ENCODE measurements at places on chromosomes 3 and 15. TPM values are rescaled to one million over a fixed set of nuclear protein-coding genes. Genes with fewer than 3 reads are reported as not detected.
A peak's percentile ranks its signal among the peaks of the same experiment; 100 is the strongest.

Gene PRR20G
- total RNA-seq, result not detected

Gene LMAN1L
- total RNA-seq, result not detected

Gene CCK
- total RNA-seq, result not detected

Gene PRR23E
- total RNA-seq, result not detected

Gene TGFBR2
- total RNA-seq, result 250 TPM

DNA sequence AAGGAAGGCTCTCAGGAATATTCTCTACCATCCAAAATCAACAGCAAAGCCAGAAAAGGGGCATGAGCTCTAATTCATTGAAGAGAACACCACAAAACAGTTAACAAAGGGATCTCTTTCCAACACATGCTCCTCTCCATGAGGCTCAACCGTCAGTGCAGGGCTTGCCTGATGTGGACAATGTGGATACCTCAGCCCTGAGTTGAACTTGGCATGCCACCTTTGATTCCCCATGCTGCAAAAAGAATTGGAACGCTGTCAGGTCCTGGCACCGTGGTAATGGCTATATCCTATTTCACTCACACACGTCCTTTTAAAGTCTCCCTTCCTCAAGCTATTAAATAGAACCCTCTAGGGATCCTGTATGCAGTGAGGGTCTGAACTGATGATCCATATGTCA, 30.7 kb upstream of the IP6K2 start:
- peaks cover 12% of the 10 kb centered on the region for H3K4me1 ChIP-seq
- DNase-seq, result no peak
- H3K4me3 ChIP-seq, result no peak overlapping the region
- H3K27ac ChIP-seq, result no peak overlapping the region

- H3K4me1 ChIP-seq, result peaks cover 45% of the 10 kb centered on the region
- no peak overlapping the region for H3K4me3 ChIP-seq
- no peak overlapping the region for H3K27ac ChIP-seq
- H3K27me3 ChIP-seq, result no peaks in the 10 kb centered on the region
- no peaks in the 10 kb centered on the region for H3K36me3 ChIP-seq
Observed at GRCh38 chr15:96358821-96359615, 28.5 kb downstream of the NR2F2 start.

DNA sequence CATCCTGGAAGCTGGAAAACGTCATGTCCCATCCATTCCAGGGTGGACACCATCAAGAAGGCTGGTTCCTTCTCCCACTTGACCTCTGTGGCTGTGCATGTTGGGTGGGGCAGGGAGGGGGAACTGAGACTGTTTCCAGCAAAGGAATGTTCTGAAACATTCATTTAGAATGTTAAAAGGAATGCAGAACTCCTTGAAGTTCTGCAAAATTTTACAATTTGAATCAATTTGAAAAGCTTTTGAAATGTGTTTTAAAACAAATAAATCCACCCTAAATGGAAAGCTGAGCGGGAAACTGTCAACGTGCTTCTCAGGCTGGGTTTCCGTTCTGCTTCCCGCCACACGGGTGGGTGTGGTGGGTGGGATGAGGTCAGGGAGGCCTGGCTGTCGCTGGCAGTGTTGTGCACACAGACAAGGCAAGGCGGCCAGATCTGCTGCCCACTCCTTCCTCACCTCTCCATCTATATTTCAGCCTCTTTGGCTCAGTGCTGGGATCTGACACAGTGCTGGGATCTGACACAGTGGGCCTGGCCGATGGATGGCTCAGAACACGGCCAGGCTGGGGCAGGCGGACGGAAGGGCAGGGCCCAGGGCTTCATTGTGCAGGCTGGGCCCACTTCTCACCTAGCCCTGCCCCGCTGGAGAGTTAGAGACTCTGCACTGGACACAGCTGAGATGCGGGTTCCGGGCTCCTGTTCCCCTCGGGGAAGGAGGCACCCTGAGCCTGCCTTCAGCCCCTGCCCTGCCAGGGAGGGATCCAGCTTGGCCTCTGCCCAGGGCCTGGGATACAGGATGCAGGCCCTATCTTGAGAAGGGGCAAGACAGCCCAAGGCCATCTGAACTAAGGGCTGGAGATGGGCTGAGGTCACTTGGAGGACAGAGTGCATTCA, 110.4 kb downstream of the TMEM266 start:
- H3K27me3 ChIP-seq, result no peaks in the 10 kb centered on the region
- no peaks in the 10 kb centered on the region for H3K4me1 ChIP-seq
- no peaks in the 10 kb centered on the region for H3K36me3 ChIP-seq
- no peak for DNase-seq
- no peak overlapping the region for H3K4me3 ChIP-seq
- H3K27ac ChIP-seq, result no peak overlapping the region

GRCh38 chr3:16243706-16244490, 20.8 kb downstream of the DPH3 start:
- DNase-seq, result no peak
- H3K36me3 ChIP-seq, result no peaks in the 10 kb centered on the region
- H3K27ac ChIP-seq, result no peak overlapping the region
- H3K27me3 ChIP-seq, result no peaks in the 10 kb centered on the region
- peak overlapping the region; percentile 16 for H3K4me3 ChIP-seq

GRCh38 chr15:31504462-31504839, 177.8 kb downstream of the KLF13 start:
- H3K4me1 ChIP-seq, result no peaks in the 10 kb centered on the region
- H3K4me3 ChIP-seq, result no peak overlapping the region
- no peaks in the 10 kb centered on the region for H3K36me3 ChIP-seq
- H3K27ac ChIP-seq, result no peak overlapping the region

DNA sequence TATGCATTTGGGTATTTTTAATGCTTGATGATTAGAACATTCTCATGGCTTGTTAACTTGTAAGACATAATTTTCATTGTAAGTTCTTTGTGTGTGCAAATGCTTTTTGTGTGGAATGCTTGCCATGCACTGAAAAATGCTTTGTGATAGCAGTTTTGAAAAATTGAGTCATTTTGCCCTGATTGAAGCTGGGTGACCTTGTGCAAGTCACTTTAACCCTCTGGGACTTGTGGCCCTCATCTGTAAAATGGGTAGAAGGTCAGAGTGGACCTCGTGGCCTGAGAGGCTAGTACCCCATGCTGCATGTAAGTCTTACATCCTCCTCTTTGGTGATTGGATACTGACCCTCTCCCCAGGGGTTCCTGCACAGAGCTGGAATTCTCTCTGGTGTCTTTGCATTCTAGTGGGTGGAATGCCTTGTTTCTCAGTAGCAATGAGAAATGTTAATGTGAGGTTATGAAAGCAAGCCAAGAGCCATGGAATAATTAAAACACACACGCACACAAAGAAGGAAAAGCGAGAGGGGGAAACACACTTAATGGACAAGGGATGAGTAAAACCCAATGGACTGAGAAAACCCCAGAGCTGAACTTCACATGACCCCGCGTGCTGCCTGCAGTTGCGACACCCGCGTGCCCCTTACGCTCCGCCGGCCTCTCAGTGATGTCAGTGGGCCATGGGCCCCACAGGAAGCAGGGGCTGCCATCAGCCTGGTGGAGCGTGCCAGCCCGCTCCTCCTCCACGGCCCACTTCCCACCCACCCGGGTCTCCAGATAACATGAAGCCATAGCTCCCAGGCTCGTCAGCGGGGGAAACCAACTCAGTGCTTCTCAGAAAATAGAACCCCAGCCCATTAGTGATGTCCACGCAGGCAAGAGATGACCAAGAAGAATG, 44.0 kb downstream of the SMAD3 start:
- DNase-seq, result no peak
- H3K27me3 ChIP-seq, result no peaks in the 10 kb centered on the region
- no peaks in the 10 kb centered on the region for H3K36me3 ChIP-seq
- H3K4me1 ChIP-seq, result peaks cover 74% of the 10 kb centered on the region

DNA sequence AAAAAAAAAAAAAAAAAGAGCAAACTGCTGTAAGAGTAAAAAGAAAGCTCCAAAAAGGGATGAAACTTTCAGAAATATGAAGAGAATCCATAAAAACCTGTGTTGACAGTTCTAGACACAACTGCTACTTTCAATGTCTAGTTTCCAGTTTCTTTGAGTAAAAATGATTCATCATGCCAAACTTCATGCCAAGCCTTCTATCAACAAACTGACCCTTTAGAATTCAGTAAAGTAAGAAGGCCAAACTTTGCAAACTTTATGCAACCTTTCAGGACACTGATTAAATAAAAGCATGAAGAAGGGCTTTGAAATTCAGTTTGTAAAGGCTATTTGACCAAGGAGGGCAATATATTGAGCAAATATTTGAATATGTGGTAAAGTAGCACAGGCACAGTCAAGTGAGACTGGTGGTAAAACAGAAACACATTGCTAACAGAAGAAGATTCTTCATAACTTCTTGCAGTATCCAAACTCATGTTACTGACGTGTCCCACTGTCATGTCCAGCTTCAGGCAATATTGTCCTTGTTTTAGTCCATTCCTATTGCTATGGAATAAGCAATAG, 56.3 kb upstream of the CFAP20DC start:
- H3K36me3 ChIP-seq, result no peaks in the 10 kb centered on the region
- no peaks in the 10 kb centered on the region for H3K4me1 ChIP-seq
- no peak overlapping the region for H3K4me3 ChIP-seq
- no peaks in the 10 kb centered on the region for H3K27me3 ChIP-seq
- no peak overlapping the region for H3K27ac ChIP-seq

DNA sequence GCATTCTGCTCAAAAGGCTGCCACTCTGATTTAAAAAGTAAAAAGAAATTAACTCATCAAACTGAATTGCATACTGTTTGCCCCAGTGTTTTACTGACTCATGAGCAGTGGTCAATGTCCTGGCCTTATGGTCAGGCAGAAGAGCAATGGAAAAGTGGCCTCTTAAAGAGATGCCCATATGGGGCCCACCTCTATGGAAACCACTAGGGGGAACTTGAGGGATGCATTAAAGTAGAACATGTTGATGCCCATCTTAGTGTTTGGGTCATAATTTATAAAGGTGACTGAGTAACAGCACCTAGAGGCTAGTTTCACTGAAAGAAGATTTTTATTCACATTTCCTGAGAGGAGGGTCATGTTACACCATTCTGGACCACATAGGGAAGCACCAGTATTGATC, 66.5 kb upstream of the RNU6-1 start:
- DNase-seq, result no peak
- no peaks in the 10 kb centered on the region for H3K36me3 ChIP-seq
- no peak overlapping the region for H3K4me3 ChIP-seq
- no peak overlapping the region for H3K27ac ChIP-seq
- H3K4me1 ChIP-seq, result peaks cover 3% of the 10 kb centered on the region

GRCh38 chr3:172467170-172467824, 19.0 kb upstream of the GHSR start:
- no peak overlapping the region for H3K4me3 ChIP-seq
- DNase-seq, result no peak
- no peak overlapping the region for H3K27ac ChIP-seq
- no peaks in the 10 kb centered on the region for H3K4me1 ChIP-seq
- H3K36me3 ChIP-seq, result no peaks in the 10 kb centered on the region

DNA sequence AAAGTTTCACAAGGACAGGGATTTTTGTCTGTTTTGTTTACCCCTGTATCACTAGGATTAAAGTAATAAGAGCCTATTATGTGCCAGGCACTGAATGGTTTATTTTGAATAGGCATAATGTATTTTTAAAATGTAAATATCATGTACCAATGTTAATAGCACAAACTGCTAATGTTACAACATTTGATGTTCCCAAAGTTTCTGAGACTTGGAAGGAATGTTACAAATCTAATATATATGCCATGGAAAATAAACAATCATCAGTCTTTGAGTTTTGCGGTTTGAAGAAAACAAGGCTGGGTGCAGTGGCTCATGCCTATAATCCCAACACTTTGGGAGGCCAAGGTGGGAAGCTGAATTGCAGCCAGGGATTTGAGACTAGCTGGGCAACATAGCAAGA, 159.4 kb downstream of the CDIN1 start:
- H3K4me3 ChIP-seq, result no peak overlapping the region
- H3K27ac ChIP-seq, result no peak overlapping the region
- no peaks in the 10 kb centered on the region for H3K36me3 ChIP-seq
- no peak for DNase-seq

- no peaks in the 10 kb centered on the region for H3K36me3 ChIP-seq
- H3K27me3 ChIP-seq, result no peaks in the 10 kb centered on the region
- H3K4me3 ChIP-seq, result no peak overlapping the region
- DNase-seq, result no peak
Observed at GRCh38 chr3:39126532-39127071, 19.1 kb downstream of the TTC21A start.

DNA sequence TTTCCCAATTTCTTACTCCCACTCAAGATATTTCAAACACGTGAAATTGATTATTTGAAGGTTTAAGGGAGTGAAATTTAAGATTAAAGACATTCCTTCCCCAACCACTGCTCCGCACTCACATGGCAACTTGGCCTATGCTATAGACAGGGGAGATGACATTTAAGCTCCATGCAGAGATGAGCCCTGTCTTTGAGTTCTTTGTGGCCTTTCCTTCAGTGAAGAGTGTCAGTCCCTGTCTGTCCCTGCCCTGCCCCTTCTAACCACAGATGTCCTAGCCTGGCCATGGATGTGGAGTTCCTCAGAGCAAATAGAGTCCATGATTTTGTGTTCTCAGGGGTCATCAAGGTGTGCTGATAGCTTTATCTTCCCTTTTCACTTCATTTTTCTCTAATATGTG, 29.4 kb upstream of the THBS1 start:
- no peak overlapping the region for H3K27ac ChIP-seq
- H3K4me3 ChIP-seq, result no peak overlapping the region
- H3K27me3 ChIP-seq, result no peaks in the 10 kb centered on the region
- H3K36me3 ChIP-seq, result no peaks in the 10 kb centered on the region
- DNase-seq, result no peak

GRCh38 chr3:14424711-14425580, 22.5 kb downstream of the SLC6A6 start:
- no peak for DNase-seq
- no peaks in the 10 kb centered on the region for H3K36me3 ChIP-seq
- no peak overlapping the region for H3K27ac ChIP-seq
- H3K4me1 ChIP-seq, result peaks cover 5% of the 10 kb centered on the region

DNA sequence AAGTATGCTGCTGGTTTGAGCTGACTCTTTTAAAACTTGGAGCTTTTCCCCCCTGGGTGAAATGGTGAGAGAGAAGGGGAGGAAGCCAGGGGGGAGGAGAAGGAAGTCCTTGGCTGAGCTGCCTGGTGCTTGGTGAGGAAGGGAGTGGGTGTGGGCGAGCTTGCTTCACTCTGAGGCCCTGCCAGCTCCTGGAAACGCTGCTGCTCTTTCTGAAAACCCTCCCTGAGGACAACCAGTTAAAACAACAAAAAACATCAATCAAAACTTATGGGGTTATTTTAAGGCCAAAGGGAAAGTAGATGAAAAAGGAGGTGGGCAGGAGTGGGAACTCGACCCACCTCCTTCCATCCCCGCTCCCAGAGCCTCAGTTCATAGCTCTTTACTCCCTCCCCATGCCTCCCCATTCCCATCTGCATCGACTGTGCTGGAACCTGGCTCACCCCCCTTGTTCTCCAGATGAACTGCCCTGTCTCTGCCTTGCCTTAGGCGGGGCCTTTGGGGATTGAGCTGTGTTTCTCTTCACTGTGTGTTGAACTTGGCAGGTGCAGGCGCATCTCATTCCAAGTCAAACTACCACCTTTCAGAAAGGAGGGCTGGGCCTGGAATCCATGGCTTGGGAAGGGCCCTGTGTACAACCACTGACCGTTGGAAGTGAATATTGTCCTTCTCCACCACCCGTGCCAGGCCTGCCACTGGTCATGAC, 166.1 kb downstream of the ZNF621 start:
- peak overlapping the region; percentile 25 for H3K27ac ChIP-seq
- H3K4me3 ChIP-seq, result peak overlapping the region; percentile 14
- no peaks in the 10 kb centered on the region for H3K27me3 ChIP-seq
- peaks cover 14% of the 10 kb centered on the region for H3K4me1 ChIP-seq
- peak; percentile 71 for DNase-seq

Measured in thoracic aorta (tissue), 2 donors.